Activated CD8-positive, alpha-beta memory T cell treated with anti-CD3 and anti-CD28 coated beads, Interleukin-2, amount 10 ng/mL, durations not matched to agents 7 days and 5 days (primary cell): ENCODE measurements at places on chromosomes 1 and 21. TPM values are rescaled to one million over a fixed set of nuclear protein-coding genes. Genes with fewer than 3 reads are reported as not detected.

The L1TD1 gene
- total RNA-seq = not detected

The FCAMR gene
- total RNA-seq = not detected

The HCRTR1 gene
- not detected for total RNA-seq

The AMY2A gene
- not detected for total RNA-seq

The FCRL2 gene
- total RNA-seq = not detected

The RNF207 gene
- 36.7 TPM for total RNA-seq

The CHI3L2 gene
- 13.0 TPM for total RNA-seq

The KLF17 gene
- not detected for total RNA-seq

The CHI3L1 gene
- total RNA-seq = not detected

The LCE3D gene
- total RNA-seq = not detected

The LRRC38 gene
- total RNA-seq = not detected

The DEPDC1 gene
- 28.3 TPM for total RNA-seq

The MFSD2A gene
- total RNA-seq = 7.0 TPM

The NBPF11 gene
- 7.4 TPM for total RNA-seq

The LCE2A gene
- total RNA-seq = not detected

The ATAD3B gene
- 63.3 TPM for total RNA-seq

The BMP8B gene
- total RNA-seq = 0.61 TPM

The DENND2C gene
- total RNA-seq = 0.35 TPM

The FAM72D gene
- total RNA-seq = 20.0 TPM

The SPATA45 gene
- total RNA-seq = not detected

The SEMA4A gene
- total RNA-seq = 30.6 TPM

The HMGN1 gene
- 385 TPM for total RNA-seq

The AADACL4 gene
- total RNA-seq = not detected

The PADI3 gene
- total RNA-seq = not detected

The MROH9 gene
- not detected for total RNA-seq

The FCER1G gene
- total RNA-seq = 5.8 TPM

The KCNJ6 gene
- not detected for total RNA-seq

The FCGR1A gene
- 0.70 TPM for total RNA-seq

The LIN28A gene
- not detected for total RNA-seq

The LRRC71 gene
- not detected for total RNA-seq

The MRPS15 gene
- 115 TPM for total RNA-seq

The ADORA3 gene
- total RNA-seq = not detected

The GPR3 gene
- total RNA-seq = 0.44 TPM

The SLAMF1 gene
- total RNA-seq = 59.3 TPM

The MYCL gene
- total RNA-seq = 0.26 TPM

The A3GALT2 gene
- total RNA-seq = not detected

The CLCA4 gene
- not detected for total RNA-seq

The SLC9C2 gene
- total RNA-seq = not detected

The DNALI1 gene
- 0.26 TPM for total RNA-seq

The RIMS3 gene
- 5.3 TPM for total RNA-seq

The RHBDL2 gene
- not detected for total RNA-seq

The TCHH gene
- 0.14 TPM for total RNA-seq

The TNN gene
- total RNA-seq = not detected

The FNDC5 gene
- total RNA-seq = not detected

The KRTAP13-2 gene
- total RNA-seq = not detected

The MATN1 gene
- 0.32 TPM for total RNA-seq

The C1orf210 gene
- total RNA-seq = not detected
